CD4-positive, alpha-beta T cell treated with Interleukin-4 for 4 hours (primary cell): ENCODE measurements at places on chromosomes 11 and 22.

DNA sequence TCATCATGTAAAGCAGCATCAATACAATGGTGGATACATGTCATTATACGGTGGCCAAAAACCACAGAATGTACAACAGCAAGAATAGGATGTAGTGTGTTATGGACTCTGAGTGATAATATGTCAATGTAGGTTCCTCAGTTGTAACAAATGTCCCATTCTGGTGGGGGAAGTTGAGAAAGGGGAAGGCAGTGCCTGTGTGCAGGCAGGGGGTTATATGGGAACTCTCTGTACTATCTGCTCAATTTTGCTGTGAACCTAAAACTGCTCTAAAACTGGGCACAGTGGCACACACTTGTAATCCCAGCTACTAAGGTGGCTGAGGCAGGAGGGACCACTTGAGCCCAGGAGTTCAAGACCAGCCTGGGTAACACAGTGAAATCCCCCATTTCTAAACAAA lies 5.9 kb downstream of the CHKA start:
- DNase-seq = no peak

DNA sequence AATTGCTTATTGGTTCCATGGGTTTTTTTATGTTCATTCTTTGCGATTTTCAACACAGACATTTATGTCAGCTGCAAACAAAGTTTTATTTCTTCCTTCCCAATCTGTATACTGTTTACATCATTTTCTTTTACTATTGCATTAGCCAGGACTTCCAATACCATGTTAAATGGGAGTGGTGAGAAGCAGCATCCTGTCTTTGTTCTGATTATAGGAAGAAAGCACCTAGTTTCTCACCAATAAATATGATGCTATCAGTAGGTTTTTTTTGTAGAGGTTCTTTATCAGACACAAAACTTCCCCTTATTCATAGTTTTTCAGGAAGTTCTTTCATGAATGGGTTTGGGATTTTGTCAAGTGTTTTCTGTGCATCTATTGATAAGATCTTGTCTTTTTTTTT lies 28.0 kb upstream of the OR8B8 start:
- DNase-seq = no peak

GRCh38 chr11:121291896-121292494 lies 576 bp upstream of the SC5D start:
- peak; percentile 35 for DNase-seq

- DNase-seq = no peak
Measured at GRCh38 chr11:57144531-57145320, 37.0 kb upstream of the LRRC55 start.
